ENCODE measurements at places on chromosomes 2 and 18. TPM values are rescaled to one million over a fixed set of nuclear protein-coding genes. Genes with fewer than 3 reads are reported as not detected.

MC2R gene
- total RNA-seq = not detected

C2orf74 gene
- 2.2 TPM for total RNA-seq

GFPT1 gene
- 79.3 TPM for total RNA-seq

AOX1 gene
- total RNA-seq = 1.9 TPM

DYTN gene
- not detected for total RNA-seq

COLEC12 gene
- total RNA-seq = 4.7 TPM

Measured in mucosa of descending colon (tissue), 3 donors.